ENCODE measurements at places on chromosomes 3 and 15.

GRCh38 chr3:64837986-64838735 is 150.4 kb upstream of the ADAMTS9 start:
- no peak for DNase-seq

DNA sequence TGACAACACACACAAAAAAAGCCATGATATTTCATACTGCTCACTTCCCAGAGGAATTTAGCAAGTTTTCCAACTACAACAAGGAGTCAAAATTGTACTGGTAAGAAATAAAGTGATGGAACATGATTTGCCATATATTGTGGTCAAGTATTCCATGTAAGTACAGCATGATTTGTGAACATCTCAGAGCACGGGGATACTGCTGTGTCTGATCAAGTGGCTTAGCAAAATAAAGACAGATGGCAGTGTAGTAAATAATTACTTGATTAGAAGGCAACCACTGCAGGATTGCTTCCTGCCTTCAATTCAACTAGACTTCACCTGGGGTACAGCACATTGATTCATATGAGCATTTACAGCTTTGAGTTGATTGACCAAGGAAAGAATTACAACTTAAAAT is 51.6 kb upstream of the DUT start:
- no peak for DNase-seq

GRCh38 chr3:13841826-13842225 is 38.0 kb downstream of the WNT7A start:
- no peak for DNase-seq

DNA sequence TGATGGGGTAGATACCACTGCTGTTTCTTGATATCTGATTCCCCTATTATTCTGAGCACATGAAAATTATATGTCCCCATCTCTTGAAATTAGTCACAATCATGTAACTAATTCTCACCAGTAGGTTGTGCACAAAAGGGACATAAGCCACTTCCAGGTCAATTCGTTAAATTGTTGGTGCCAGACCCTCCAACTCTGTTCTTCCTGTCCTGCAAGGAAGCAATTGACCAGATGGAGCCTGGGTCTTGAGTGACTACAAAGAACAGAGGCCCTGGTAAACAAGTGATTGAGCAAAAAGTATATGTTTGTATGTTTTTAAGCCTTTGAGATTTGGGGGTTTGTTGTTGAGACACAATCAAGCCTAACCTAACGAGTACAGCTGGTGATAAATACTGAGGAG is 36.9 kb downstream of the ABI3BP start:
- no peak for DNase-seq

GRCh38 chr15:83653288-83653638 is 660 bp upstream of the ADAMTSL3 start:
- DNase-seq: no peak

DNA sequence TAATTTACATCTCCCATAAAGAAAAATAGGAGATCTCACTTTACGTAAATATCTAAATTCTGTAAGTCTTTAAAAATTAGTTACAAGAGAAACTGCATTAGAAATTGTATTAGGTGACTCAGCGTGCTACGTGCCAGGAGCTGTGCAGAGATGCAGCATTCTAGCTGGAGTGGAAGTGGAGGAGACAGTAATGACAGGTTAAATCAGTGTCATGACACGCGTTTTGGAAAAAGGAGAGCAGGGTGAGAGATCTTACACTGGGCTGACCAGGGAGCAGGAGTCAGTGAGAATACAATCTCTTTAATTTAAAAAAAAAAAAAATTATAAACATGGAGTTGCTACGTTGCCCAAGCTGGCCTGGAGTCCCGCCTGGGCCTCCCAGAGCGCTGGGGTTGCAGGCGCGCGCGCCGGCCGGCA is 635 bp downstream of the TUBGCP5 start:
- no peak for DNase-seq

- no peak for DNase-seq
These were observed 412 bp downstream of the CHDH start for GRCh38 chr3:53845881-53846133.

GRCh38 chr3:123871946-123872345 is 12.2 kb downstream of the MYLK start:
- no peak for DNase-seq

GRCh38 chr3:107392549-107393165 is 15.4 kb downstream of the CCDC54 start:
- no peak for DNase-seq

Data from left cardiac atrium (tissue), 4 donors.